ENCODE measurements at places on chromosomes 1 and 21.

DNA sequence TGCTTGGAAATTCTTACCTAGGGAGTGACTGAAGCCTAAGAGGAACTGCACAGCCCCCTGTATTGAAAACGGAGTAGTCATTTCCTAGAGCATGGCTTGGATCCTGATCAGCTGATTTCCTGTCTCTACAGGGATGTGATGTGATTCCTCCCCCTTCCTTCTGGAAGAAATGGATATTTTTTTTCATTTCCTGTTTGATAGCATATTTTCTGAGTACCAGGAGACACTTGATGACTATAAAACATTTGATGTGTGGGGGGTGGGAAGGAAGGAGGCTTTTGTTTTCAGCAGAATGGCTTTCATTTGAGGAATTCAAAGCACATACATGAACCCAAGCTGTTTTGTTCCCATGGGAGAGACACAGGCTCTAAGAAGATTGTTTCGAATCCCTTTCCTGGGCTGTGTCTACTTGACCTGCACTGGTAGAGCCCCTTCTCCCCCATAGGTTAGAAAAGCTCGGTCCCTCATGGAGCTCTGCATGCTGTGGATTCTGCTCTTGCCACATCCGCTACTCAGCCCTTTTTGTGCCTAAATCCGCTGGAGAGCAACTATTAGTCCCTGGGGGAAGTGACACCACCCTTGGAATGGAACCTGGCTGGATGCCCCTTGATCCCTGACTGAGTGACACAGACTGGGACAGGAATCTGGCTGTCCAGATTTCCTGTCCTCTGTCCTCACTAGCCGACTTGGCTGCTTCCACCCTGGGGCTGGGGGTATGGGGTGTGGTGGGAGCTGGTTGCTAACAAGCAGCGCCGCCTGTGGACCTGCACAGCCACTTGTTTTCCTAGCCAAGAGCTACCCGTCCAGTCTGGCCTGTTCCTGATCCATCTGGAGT is 71.8 kb upstream of the MACF1 start:
- no peak for DNase-seq

- DNase-seq = peak; percentile 21
Observed at GRCh38 chr1:64923294-64923718, 43.0 kb downstream of the JAK1 start.

GRCh38 chr1:77673716-77674355 is 8.6 kb downstream of the ZZZ3 start:
- DNase-seq = no peak

GRCh38 chr1:157504646-157505045 is 47.7 kb downstream of the FCRL5 start:
- no peak for DNase-seq

DNA sequence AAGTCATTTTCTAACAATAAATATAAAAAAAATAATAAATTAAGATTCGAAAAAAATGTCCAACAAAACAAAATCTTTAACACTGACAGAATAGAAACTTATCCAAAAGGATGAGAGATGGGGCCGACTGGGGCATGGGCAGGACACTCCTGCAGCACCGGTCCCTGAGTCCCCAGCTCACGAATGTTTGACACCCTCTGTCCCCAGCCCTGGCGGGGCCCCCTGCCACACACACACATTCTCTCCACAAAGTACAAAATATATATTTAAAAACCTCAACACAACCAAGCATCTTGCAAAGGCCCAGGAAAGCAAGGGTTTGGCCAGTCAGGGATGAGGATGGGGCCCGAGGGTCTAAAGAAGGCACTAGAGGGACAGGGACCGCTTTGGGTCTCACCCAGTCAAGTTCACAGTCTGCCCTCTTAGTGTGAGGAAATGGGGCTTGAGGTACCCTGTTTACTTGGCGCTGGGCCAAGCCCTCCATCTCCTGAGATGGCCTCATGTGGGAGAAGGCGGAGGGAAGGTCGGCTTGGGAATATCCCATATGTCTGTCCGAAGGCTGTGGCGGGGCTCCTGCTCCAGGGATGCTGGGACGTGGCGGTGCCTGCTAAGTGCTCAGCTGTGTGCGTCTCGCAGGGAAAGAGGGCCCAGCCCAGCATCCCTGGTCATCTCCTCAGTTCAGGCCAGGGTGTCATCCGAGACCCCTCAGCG is 31.3 kb downstream of the EPHA2 start:
- no peak for DNase-seq

GRCh38 chr1:114310695-114311271 is 157.1 kb upstream of the SYT6 start:
- no peak for DNase-seq

DNA sequence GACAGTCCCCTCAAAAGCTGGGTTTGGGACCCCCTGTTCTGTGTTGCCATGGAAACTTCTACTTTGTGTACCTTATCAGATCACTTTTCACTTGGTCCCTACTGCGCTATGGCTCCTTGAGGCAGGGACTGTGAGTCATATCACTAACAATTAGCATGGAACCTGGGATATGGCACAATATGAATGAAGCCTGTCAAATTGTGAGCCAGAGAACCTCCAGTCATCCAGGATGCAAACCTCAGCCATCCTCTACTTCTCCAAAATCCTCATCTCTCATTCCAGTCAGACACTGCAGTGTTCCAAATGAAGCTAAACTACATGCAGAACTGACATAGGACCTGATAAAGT is 11.2 kb upstream of the CAPZB start:
- no peak for DNase-seq

GRCh38 chr1:99786751-99787501 is 20.5 kb upstream of the FRRS1 start:
- no peak for DNase-seq

DNA sequence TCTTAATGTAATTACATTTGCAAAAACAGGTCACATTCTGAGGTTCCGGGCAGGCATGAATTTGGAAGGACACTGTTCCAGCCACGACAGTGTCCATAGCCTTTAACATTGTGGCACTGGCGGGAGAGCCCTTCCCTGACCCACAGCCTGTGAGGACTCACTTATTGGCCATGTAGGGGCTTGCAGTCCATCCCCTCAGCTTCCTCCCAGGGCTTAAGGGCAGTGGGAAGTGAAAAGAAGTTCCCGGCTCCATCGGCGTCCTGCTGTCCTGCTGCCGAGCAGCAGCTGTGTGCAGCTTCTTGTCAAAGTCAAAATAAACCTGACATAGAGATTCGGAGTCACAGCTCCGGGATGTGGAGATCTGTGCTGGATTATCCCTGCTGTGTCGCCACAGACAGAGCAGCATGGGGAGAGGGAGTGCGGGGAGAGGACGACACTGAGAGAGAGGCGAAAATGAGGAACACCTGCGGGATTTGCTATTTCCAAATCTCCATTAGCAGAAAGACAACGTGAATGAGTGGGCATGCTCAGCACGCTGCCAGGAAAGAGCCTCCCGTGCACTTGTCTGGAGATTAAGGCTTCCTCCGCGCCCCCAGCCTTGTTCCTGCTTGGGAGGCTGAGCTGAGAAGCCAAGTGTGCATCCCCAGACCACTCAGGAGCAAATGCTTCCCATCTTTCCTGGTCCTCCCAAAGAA is 260.3 kb downstream of the ASTN1 start:
- no peak for DNase-seq

GRCh38 chr1:202274611-202275010 is 67.1 kb downstream of the UBE2T start:
- DNase-seq = peak; percentile 27

DNA sequence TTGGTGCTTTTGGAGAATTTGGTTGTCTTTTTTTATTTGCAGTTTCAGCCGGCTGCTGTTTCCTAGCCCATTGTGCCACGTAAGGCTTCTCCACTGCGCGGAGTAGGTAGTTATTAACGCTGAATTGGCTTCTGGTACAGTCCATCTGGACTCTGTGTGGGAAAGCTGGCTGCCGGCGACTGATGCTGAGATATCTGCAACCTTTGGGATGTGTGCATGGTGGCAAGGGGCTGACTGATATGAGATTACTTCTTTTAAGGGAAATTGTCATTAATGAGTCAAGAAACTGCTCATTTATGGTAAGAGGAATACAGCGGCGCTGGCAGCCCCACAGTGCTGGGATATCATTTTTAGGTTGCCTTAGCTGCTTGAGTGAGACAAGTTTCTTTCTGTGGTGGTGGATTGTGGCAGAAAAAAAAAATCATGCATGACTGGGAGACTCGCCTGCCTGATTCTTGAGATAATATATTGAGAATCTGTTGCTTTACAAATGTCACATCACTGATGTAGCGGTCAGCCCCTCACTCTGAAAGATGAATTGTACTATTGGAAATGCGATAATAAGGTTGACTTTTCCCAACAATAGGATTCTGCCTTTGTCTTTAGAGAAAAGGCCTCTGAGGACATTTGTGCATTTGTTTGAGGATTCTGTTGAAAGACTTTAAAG is 2.5 kb upstream of the ELAVL4 start:
- no peak for DNase-seq

DNA sequence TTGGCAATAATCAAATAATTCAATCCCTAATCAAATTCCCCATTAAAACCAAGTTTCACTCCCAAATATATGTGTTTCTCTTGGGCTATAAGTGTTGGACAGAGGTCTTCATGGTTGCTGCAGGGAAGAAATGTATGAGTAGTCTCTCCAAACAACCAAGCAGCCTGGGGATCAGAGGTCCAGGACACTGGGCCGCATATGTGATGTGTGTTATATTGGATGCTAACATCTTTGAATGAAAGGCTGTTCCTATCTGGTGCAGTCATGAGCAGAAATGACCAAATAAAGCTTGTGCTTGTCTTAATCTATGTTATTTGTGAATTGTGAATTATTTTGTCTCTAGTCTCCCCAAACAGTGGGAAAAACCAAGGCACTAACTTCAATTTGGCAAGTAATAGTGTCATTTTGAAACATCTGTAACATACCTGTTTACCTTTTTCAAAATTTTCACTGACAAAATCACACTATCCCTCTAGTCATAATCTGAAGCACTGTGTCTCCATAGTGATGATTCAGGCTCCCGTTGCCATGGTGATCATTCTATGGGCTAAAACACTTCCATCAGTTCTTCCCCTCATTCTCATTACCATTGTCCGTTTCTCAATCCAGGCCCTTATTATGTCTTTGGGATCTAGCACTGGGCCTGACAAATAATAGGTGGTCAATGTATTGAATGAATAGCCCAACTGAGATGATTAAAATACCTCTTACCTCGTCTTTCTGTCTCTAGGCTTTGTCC is 12.5 kb upstream of the TADA1 start:
- no peak for DNase-seq

- DNase-seq = no peak
Observed at GRCh38 chr21:34105947-34106541, 32.7 kb downstream of the MRPS6 start.

DNA sequence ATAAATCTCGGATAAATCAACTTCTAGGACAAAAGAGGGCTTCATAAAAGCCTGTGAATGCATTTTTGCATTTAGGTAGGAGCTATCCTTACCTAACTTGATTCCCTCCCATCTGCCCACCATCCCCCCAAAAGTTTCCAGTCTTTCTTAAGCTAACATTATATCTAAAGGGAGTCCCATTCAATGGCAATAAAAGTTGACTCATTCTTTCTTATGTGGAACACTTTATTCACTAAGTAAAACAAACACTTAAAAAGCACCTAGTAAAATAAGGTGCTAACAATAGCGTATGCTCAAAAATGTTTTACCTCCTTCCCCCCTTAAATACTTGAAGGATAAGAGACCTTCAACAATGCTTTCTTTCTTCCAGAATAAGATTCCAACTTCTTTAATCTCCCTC is 83.8 kb downstream of the GON4L start:
- no peak for DNase-seq

GRCh38 chr21:38380481-38381137 is 117.7 kb downstream of the ERG start:
- no peak for DNase-seq

DNA sequence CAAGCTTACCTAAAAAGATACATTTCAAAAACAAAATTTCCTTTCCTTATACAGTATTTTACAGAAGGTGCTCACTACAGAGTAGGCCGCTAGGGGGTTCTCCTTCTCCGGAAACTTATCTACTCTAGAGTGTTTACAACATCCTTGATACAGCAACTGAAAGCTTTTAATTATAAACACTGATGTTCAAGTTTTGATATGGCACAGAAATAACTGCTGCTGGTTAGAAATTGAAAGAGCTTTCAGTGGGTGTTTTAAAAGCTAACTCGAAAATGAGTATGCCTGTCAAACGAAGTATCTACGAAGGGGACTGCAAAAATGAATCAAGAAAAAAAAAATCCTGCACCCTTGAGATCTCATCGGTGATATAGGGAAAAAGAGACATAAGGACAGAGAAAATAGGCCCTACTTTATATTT is 1.0 kb downstream of the YOD1 start:
- DNase-seq = peak; percentile 44

GRCh38 chr1:160789051-160789701 is 6.8 kb upstream of the LY9 start:
- no peak for DNase-seq

GRCh38 chr1:17929224-17929623 is 174.1 kb downstream of the ACTL8 start:
- DNase-seq = no peak

DNA sequence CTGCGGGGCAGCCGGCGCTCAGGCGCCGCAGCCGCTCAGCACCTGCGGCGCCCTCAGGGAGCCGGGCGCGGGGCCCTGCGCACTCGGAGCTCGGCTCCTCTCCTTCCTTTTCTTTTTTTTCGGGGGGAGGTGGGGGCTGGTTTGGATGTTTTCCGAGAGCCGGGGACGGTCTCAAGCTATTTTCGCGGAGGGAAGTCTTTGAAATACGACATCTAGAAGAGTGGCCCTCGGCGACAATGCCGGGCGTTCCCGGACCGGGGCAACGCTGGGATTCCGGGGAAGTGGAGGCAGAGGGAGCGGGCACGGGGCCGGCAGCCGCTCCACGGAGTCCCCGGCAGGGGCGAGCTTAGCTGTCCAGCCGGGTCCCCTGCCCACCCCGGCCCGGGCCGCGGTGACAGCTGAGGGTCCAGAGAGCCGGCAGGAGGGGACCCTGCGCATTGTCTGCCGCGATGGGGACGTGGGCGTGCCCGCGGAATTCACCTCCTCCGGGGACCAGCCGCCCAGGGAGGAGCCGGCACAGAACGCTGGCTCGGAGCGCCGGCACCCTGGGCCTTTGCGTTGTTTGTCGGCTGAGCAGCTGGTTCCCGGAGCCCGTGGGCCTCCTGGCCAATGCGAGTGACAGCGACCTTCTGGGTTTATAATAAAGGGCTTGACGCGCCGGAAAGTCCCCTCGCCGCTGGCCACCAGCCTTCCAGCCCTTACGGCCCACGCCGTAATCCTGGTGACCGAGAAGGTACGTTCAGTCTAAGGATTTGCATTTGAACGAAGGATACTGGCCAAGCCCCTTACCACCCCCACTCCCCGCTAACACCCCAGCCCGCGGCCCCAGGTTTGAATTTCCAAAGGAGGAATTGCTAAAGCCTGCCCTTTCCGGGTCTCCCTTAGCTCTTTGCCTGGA is 582 bp downstream of the SLC37A1 start:
- peak; percentile 33 for DNase-seq

GRCh38 chr1:35605867-35606182 is 32.7 kb downstream of the TFAP2E start:
- DNase-seq = no peak

DNA sequence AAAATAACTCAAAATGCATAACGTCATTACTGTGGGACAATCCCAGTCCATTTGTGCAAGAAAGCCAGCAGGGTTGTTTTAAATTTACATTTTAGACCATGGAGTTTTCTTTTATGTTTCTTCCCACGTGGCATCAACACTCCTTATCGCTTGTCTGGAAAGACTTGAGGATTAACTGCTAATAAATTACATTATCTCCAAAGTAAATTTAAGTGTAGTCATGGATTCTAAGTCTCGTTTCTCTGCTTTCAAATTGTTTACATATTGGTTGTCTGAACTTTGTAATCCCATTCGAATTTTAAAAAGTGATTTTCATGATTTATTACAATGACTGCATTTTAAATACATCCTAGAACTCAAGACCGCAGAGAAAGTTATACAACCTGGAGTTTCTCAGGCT is 119.3 kb upstream of the ADAMTS5 start:
- no peak for DNase-seq
